Activated CD4-positive, alpha-beta T cell treated with anti-CD3 and anti-CD28 coated beads, Interleukin-2, amount 10 ng/mL, durations not matched to agents 7 days and 5 days (primary cell): ENCODE measurements at places on chromosomes 2 and 18. TPM values are rescaled to one million over a fixed set of nuclear protein-coding genes. Genes with fewer than 3 reads are reported as not detected.

TEKT4 gene
- total RNA-seq, result not detected

DNA sequence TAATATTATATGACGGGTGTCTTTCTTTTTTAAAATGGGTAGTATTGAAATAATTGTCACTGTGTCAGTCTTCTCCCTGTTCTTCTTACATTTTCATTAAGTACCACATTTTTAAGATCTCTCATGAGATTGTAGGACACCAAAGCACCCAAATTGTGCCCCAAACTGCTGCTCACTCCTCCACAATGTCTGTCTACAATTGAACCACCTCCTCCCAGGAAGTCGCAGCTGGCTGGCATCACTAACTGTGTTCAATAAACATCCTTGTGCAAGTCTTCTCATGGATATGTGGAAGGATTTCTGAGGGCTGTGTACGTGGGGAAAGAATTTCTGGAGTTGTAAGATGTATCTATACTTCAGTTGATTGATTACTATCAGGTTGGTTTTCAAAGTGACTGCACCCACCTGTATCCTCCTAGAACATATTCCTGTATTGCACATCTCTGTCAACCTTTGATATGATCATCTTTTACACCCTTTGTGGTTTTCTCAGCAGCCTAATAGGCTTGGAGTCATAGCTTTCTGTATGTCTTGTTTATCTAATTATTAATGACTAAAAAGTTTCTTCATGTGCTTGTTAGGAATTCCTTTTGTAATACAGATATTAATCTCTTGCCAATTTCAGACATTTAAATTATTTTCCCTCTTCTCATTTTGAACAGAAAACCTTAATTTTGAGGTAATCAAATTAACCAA lies 774.9 kb downstream of the RNF144A start:
- no peak for DNase-seq
- no peaks in the 10 kb centered on the region for H3K27me3 ChIP-seq
- H3K4me3 ChIP-seq, result no peak overlapping the region
- no peak overlapping the region for H3K27ac ChIP-seq
- peaks cover 30% of the 10 kb centered on the region for H3K4me1 ChIP-seq

GRCh38 chr2:114919985-114920384 lies 477.5 kb downstream of the DPP10 start:
- no peak overlapping the region for H3K27ac ChIP-seq
- no peak overlapping the region for H3K4me3 ChIP-seq
- no peak for DNase-seq
- no peaks in the 10 kb centered on the region for H3K36me3 ChIP-seq

DNA sequence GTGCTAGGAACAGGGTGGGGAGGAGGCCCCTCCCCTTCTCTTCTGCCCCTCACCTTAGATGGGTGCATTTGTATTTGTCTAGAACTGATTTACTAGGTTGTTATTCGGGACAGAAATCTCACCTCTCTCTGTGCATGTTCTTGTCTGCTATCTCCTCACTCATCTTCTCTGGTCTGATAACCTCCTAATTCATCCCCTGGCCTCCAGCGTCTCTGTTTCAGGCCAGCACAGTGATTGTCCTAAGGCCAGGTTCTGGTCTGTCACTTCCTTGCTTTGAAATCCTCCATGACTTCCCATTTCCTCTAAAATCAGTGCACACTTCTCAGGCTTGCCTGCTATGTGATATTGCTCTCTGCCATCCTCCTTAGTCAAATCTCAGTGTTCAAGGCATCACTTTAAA lies 58.4 kb downstream of the CELF4 start:
- no peak overlapping the region for H3K4me3 ChIP-seq
- H3K27ac ChIP-seq, result no peak overlapping the region
- DNase-seq, result no peak
